Stimulated activated CD4-positive, alpha-beta T cell treated with anti-CD3 and anti-CD28 coated beads, Interleukin-1b, Interleukin-23, amount 100 ng/mL, for 48 hours (primary cell): ENCODE measurements at places on chromosomes 3 and 15.

GRCh38 chr3:195017151-195017550, 253.8 kb downstream of the XXYLT1 start:
- no peak for DNase-seq

- DNase-seq: no peak
Observed at GRCh38 chr3:38210141-38210757, 44.9 kb downstream of the OXSR1 start.

DNA sequence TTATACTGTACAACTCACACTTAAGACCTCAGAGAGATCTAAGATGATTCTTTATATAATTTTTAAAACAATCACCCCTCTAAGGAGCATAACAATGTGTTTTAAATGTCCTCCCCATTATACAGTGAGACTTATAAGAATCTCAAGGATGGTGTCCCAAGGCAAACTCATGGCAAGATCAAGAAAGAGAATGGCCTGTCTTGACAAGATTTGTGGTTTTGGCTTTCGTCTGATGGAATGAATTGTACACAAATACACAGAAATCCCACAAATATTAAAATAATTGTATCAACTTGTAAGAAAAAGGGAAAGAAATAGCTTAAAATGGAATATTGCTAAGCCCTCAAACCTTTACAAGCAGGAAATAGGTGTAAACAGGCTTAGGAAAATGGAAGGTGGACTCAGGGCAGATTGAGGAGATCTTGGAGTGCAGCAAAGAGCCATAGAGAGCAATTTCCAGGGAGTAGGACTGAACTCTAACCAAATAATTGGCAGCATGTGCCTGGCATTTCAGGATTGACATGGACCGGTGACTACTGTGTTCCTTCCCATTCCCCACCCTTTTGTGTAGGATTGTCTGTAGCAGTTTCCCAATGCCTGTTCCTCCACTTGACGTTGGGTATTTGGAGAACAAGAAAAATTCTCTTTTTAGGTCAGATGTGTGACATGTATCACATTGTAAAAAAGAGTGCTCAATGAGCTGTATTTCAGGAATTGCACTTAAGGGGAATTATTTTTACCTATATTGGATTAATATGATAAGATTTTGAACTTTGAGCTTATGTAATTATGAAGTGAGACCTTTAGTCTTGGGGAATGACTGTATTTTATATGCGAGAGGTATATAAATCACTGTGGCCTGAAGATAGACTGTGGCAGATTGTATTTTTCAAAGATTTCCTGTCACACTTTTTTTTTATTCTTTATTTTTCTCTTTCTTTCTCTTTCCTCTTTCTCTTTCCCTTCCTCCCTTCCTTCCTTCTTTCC, 317.8 kb upstream of the SLITRK3 start:
- DNase-seq: no peak

DNA sequence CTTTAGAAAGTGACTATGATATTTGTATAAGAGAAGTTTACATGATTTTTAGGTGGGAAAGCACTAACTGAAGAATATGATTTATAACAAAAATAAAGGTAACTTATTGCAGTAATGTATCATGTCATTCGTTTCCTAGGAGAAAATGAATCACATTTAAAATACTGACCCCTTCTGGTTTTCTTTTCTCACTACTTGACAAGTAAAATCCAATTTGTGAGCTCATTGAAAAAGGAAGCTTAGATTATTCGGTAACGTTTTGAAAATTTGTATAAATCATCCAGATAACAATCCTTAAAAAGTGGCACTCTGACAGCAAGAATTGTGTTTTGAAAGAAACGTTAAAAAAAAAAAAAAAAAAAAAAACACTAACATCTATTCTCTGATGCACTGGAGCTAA, 39.0 kb downstream of the NSUN3 start:
- DNase-seq: no peak

DNA sequence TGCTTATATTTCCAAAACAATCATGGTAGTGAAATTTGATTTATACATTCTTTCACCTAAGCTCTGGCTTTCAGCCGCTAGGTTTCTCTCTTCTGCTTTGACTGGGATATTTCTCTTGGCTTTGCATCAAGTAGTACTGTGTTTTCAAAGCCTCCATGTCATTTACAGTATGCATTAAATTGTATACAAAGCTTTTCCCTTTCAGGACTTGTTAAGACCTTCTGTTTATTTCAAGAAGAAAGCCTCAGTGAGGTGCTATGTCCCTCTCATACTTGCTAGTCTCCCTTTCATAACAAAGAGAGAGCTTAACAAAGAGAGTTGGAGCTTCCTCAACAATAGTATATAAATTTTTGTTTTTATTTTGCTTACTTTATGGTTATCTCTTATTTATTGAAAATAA, 84.2 kb upstream of the SLC25A26 start:
- no peak for DNase-seq
